ENCODE measurements at places on chromosomes 11 and 22. TPM values are rescaled to one million over a fixed set of nuclear protein-coding genes. Genes with fewer than 3 reads are reported as not detected.

- no peaks in the 10 kb centered on the region for H3K4me1 ChIP-seq
- no peak overlapping the region for H3K4me3 ChIP-seq
- H3K27me3 ChIP-seq: peaks cover 9% of the 10 kb centered on the region
- no peaks in the 10 kb centered on the region for H3K36me3 ChIP-seq
Measured at GRCh38 chr22:37345863-37346504, 63.7 kb downstream of the CYTH4 start.

- DNase-seq: peak; percentile 94
- H3K27me3 ChIP-seq: peaks cover 22% of the 10 kb centered on the region
- H3K27ac ChIP-seq: no peak overlapping the region
- no peaks in the 10 kb centered on the region for H3K4me1 ChIP-seq
- no peak overlapping the region for H3K4me3 ChIP-seq
Measured at GRCh38 chr22:50030297-50031188, 18.0 kb upstream of the IL17REL start.

TESMIN gene
- total RNA-seq: 73.9 TPM

- H3K36me3 ChIP-seq: no peaks in the 10 kb centered on the region
- no peak overlapping the region for H3K4me3 ChIP-seq
- no peaks in the 10 kb centered on the region for H3K4me1 ChIP-seq
- no peak overlapping the region for H3K27ac ChIP-seq
- no peaks in the 10 kb centered on the region for H3K27me3 ChIP-seq
Measured at GRCh38 chr11:76856106-76856505, 4.6 kb upstream of the ACER3 start.

- H3K27me3 ChIP-seq: peaks cover 92% of the 10 kb centered on the region
- H3K4me3 ChIP-seq: no peak overlapping the region
- no peaks in the 10 kb centered on the region for H3K4me1 ChIP-seq
- no peak for DNase-seq
Measured at GRCh38 chr22:22362936-22363335, 118.3 kb downstream of the VPREB1 start.

GRCh38 chr11:46673713-46674462, 26.5 kb downstream of the ARHGAP1 start:
- peak; percentile 57 for DNase-seq
- peaks cover 48% of the 10 kb centered on the region for H3K36me3 ChIP-seq
- no peaks in the 10 kb centered on the region for H3K27me3 ChIP-seq
- H3K4me3 ChIP-seq: no peak overlapping the region
- peak overlapping the region; percentile 29 for H3K27ac ChIP-seq
- peaks cover 4% of the 10 kb centered on the region for H3K4me1 ChIP-seq

DNA sequence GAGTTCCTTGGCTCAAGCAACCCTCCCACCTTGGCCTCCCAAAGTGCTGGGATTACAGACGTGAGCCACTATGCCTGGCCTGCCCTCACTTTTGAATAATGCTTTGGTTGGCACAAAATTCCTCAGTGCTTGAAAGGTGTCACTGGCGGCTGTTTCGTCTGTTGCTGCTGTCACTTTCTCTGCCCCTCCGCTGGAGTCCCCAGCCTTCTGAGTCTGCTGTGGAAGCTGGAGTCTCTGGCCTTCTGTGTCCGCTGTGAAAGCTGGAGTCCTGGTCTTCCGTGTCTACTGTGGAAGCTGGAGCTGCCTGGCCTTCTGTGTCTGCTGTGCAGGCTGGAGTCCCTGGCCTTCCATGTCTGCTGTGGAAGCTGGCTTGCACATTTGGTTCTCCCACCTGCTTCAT, 4.9 kb upstream of the KRTAP5-1 start:
- DNase-seq: no peak
- no peak overlapping the region for H3K27ac ChIP-seq
- H3K36me3 ChIP-seq: no peaks in the 10 kb centered on the region
- no peaks in the 10 kb centered on the region for H3K27me3 ChIP-seq

TSGA10IP gene
- total RNA-seq: 1.3 TPM

- H3K4me3 ChIP-seq: no peak overlapping the region
- H3K4me1 ChIP-seq: peaks cover 26% of the 10 kb centered on the region
- peaks cover under 1% of the 10 kb centered on the region for H3K27me3 ChIP-seq
- H3K36me3 ChIP-seq: peaks cover 53% of the 10 kb centered on the region
- no peak overlapping the region for H3K27ac ChIP-seq
- peak; percentile 68 for DNase-seq
Measured at GRCh38 chr11:119370486-119371046, 10.9 kb downstream of the USP2 start.

GRCh38 chr22:42443240-42444076, 11.3 kb upstream of the NFAM1 start:
- no peaks in the 10 kb centered on the region for H3K36me3 ChIP-seq
- no peaks in the 10 kb centered on the region for H3K27me3 ChIP-seq
- no peak overlapping the region for H3K27ac ChIP-seq
- DNase-seq: no peak
- H3K4me1 ChIP-seq: peaks cover 10% of the 10 kb centered on the region
- H3K4me3 ChIP-seq: no peak overlapping the region

DNA sequence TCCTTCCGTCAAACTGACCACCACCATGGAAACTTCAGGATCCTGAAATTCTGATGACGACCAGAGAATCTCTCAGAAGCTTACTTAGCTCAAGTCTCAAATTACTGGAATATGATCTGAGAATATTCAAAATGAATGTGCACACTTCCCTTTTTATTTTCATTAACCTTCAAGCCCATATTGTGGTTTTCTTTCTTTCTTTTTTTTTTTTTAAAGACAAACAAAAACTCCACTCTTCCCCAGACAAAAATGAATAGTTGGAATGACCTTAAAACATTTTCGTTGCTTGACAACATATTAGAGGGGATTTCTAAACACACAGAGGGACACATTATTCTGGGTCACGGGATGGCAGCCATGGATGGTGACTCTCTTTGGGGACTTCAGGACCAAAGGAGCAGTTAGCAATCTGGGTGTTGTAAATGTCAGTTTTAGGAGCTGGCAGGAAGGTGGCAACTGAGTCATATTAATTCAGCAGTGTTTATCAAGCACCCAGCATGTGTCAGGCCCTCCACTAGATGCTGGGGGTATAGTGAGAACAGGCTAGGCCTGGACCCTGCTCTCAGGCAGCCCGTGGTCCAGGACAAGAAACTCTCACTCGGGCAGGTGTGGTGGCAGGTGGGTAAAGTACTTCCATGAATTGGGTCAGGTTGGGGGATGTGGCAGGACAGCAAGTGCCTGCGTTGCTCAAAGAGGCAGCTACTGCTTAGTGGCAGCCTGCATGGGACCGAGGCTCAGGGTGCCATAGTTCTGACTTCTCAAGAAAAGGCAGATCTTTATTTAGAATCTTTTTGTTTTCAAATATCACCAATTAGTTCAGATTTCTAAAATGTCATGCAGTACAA, 126.1 kb downstream of the HIPK3 start:
- peaks cover 11% of the 10 kb centered on the region for H3K27me3 ChIP-seq
- H3K4me1 ChIP-seq: no peaks in the 10 kb centered on the region
- H3K4me3 ChIP-seq: no peak overlapping the region
- no peak overlapping the region for H3K27ac ChIP-seq
- no peaks in the 10 kb centered on the region for H3K36me3 ChIP-seq
- no peak for DNase-seq

GRCh38 chr11:17552392-17553248, 5.6 kb downstream of the OTOG start:
- H3K4me1 ChIP-seq: no peaks in the 10 kb centered on the region
- H3K27ac ChIP-seq: no peak overlapping the region
- H3K27me3 ChIP-seq: peaks cover 43% of the 10 kb centered on the region
- H3K36me3 ChIP-seq: no peaks in the 10 kb centered on the region
- H3K4me3 ChIP-seq: no peak overlapping the region

RIN1 gene
- 3.3 TPM for total RNA-seq

GRCh38 chr22:25572708-25573171, 8.3 kb downstream of the GRK3 start:
- no peak overlapping the region for H3K27ac ChIP-seq
- H3K27me3 ChIP-seq: no peaks in the 10 kb centered on the region
- no peaks in the 10 kb centered on the region for H3K36me3 ChIP-seq
- H3K4me1 ChIP-seq: no peaks in the 10 kb centered on the region
- H3K4me3 ChIP-seq: no peak overlapping the region
- DNase-seq: no peak

CLMP gene
- 94.4 TPM for total RNA-seq

DNA sequence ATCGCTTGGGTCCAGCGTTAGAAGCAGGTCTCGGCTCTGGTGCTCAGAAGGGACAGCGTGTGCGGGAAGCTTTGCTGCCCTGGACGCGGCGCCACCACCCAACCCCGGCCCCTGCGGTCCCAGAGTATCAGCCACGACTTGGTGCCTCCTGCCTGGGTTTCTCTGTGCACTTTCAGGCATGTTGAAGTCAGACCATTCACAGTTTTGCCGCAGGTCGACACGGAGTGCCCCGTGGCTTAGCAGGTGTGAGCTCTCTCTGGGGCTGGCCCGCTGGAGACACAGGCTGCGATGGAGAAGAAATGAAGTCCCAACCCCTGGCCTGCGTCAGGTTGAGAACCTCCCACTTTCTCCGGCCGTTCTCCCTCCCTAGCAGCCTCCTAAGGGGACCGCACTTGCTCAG, 494.5 kb downstream of the BRD1 start:
- no peaks in the 10 kb centered on the region for H3K36me3 ChIP-seq
- no peaks in the 10 kb centered on the region for H3K4me1 ChIP-seq
- no peak overlapping the region for H3K4me3 ChIP-seq

DNA sequence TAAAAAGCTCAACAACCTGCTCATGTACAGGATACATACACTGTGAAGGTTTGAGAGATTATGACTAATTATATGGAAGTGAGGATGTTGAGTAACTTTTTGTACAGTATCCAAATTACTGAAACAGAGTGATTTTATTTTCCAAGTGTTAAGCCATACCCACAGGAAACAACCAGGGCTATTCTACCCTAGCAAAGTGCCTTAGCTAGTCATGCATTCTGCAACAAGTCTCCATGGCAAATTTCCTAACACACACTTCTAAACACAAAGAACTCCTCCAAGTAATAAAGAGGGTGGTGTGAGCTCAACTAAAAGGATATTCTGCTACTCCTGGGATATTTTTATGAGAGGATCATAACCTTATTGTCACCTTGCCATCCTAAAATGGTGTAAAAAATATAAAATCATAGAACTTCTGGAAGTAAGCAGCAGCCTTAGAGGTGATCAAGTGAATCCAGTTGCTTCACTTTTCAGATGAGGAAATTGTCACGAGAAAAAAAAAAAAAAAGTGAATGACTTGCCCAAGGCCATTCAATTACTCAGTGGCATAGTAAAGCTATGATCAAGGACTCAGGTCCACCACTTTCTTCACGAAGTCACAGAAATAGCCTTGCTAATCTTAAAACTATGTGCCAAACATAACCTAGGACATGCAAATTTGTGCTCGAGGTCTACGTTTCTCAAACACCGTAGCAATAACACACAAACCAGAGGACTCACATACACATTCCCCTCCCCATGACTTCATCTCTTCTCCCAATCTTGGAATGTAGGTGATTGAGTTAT, 4.2 kb downstream of the LGR4 start:
- H3K4me1 ChIP-seq: peaks cover 11% of the 10 kb centered on the region
- no peaks in the 10 kb centered on the region for H3K27me3 ChIP-seq
- H3K27ac ChIP-seq: no peak overlapping the region
- H3K4me3 ChIP-seq: peak overlapping the region; percentile 89

GRCh38 chr11:3942160-3942955, 86.9 kb downstream of the STIM1 start:
- no peaks in the 10 kb centered on the region for H3K27me3 ChIP-seq
- no peaks in the 10 kb centered on the region for H3K4me1 ChIP-seq
- no peak for DNase-seq
- no peak overlapping the region for H3K27ac ChIP-seq

GRCh38 chr11:75429902-75430713, 2.9 kb downstream of the KLHL35 start:
- DNase-seq: peak; percentile 87
- H3K27me3 ChIP-seq: peaks cover 54% of the 10 kb centered on the region
- no peak overlapping the region for H3K27ac ChIP-seq
- H3K4me3 ChIP-seq: peak overlapping the region; percentile 68
- peaks cover 16% of the 10 kb centered on the region for H3K4me1 ChIP-seq
- H3K36me3 ChIP-seq: no peaks in the 10 kb centered on the region

MUC15 gene
- total RNA-seq: not detected

MMP3 gene
- total RNA-seq: not detected

DNA sequence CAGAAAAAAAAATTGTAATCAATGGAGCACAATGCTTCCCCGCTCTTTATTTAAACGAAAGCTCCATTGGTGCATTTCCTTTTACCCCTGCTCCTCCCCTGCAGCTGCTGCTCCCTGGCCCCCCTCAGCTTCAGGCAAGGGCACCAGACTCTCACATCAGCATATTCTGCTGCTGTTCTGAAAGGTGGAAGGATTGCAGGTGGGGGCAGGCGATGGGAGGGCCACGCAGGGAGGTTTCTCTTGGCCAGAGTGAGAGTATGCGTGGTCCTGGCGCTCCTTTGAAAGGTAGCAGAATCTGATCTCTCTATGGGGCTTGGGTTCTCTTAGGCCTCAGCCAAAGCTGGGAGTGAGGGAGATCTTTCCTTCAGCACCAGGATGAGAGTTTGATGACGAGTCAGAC, 240.9 kb upstream of the CADM1 start:
- H3K4me1 ChIP-seq: no peaks in the 10 kb centered on the region
- peak overlapping the region; percentile 55 for H3K27ac ChIP-seq
- H3K27me3 ChIP-seq: peaks cover 7% of the 10 kb centered on the region
- DNase-seq: no peak
- H3K4me3 ChIP-seq: no peak overlapping the region
- H3K36me3 ChIP-seq: no peaks in the 10 kb centered on the region

GRCh38 chr11:72958791-72959190, 144.6 kb downstream of the ATG16L2 start:
- H3K27me3 ChIP-seq: no peaks in the 10 kb centered on the region
- DNase-seq: no peak
- H3K4me1 ChIP-seq: peaks cover 4% of the 10 kb centered on the region
- H3K36me3 ChIP-seq: no peaks in the 10 kb centered on the region
- H3K4me3 ChIP-seq: no peak overlapping the region

CCDC87 gene
- total RNA-seq: 1.5 TPM

DNA sequence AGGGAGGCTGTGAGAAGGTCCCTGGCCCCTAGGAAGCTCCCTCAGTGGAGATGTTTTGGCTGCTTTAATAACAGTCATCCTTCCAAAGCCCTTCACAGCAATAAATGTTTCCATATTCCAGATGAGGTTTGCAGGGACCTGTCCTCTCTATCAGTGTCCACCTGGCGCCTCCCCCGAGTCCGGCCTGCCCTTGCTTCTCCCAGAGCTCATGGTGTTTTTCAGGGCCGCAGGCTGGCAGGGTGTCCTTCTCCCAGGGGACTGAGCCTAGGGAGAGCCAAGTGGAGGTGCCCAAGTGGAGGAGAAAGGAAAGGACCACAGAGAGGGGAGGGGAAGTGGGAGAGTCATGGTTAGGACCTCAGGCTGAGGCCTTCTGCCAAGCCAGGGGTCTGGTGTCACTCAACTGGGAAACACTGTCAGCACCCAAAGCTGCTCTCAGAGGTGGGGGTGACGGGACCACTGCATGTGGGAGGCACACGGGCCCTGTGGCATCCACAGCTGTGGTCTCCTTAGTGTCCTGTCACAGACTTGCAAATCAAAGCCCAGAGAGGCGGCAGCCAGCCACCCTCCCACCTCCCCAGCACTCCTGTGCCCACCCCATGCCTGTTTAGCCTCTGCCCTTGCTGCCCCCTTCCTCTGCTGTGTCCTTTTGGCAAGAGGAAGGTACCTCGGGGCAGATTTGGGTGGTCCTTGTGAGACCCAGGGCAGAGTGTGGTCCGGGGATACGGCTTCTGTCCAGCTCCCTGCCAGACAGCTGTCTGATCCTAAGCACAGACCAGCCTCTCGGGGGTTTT, 6.4 kb downstream of the DERL3 start:
- peaks cover 63% of the 10 kb centered on the region for H3K36me3 ChIP-seq
- H3K4me1 ChIP-seq: no peaks in the 10 kb centered on the region
- H3K4me3 ChIP-seq: no peak overlapping the region

MFRP gene
- not detected for total RNA-seq

GRCh38 chr11:7449841-7450214, 35.5 kb upstream of the OLFML1 start:
- no peak overlapping the region for H3K27ac ChIP-seq
- H3K4me3 ChIP-seq: no peak overlapping the region
- DNase-seq: no peak
- peaks cover 18% of the 10 kb centered on the region for H3K27me3 ChIP-seq
- no peaks in the 10 kb centered on the region for H3K36me3 ChIP-seq
- H3K4me1 ChIP-seq: peaks cover 36% of the 10 kb centered on the region

BDNF gene
- total RNA-seq: 0.36 TPM
